ENCODE measurements at places on chromosomes 3 and 15.

DNA sequence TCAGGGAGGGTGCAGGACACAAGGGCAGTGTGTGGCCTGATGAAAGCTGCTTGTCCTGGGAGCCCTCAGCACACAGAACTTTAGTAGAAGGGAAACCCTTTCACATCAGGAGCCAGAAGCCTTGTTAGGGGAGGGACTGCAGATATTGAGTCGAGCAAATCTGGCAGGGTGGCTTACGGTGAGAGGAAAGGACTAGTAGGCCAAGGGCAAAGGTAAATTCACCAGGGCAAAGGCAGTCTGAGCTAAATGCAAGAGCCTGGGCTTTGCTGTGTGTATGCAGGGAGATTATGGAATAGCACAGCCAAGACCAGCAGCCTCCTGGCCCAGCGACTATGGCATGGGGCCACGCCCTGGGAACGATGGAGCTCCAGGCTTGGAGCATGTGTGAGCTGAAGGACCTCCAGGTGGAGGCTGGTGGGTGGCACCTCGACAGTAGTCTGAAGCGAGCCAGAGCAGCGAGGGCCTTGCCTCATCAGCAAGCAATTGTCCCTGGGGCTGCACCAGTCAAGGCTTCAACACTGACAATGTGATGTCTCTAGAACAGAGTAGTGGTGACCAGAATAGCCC lies 76.1 kb downstream of the CCR1 start:
- no peak for DNase-seq

GRCh38 chr15:44010089-44010488 lies 183.3 kb downstream of the WDR76 start:
- no peak for DNase-seq

GRCh38 chr3:47083786-47084185 lies 80.1 kb downstream of the SETD2 start:
- no peak for DNase-seq

- DNase-seq, result no peak
Observed at GRCh38 chr3:180102134-180102533, 65.4 kb upstream of the PEX5L start.

DNA sequence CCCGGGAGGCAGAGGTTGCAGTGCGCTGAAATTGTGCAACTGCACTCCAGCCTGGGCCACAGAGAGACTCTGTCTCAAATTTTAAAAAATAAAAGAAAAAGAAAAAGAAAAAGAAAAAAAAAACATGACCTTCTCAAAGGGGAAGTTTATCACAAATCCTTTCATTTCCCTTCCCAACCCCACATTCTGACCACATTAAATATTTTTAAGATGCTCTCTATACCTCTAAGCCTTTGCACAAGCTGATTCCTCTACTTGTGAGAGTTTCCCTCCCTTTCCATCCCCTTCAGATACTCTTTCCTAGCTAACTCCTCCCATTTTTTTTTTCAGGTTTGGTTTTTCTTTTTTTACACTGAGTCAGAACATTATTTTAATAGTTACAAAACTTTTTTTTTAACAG lies 4.0 kb downstream of the HIGD1A start:
- no peak for DNase-seq

GRCh38 chr3:186949281-186949982 lies 19.1 kb downstream of the ST6GAL1 start:
- no peak for DNase-seq

GRCh38 chr3:185822221-185823000 lies 2.4 kb downstream of the IGF2BP2 start:
- DNase-seq, result no peak

GRCh38 chr3:129794311-129795185 lies 99.0 kb downstream of the TMCC1 start:
- no peak for DNase-seq

Data from activated CD8-positive, alpha-beta memory T cell treated with anti-CD3 and anti-CD28 coated beads, Interleukin-2, amount 50 U/mL, for 4 hours (primary cell).